HuH-7.5 (cell line): ENCODE measurements at places on chromosomes 1 and 21.
A peak's percentile ranks its signal among the peaks of the same experiment; 100 is the strongest.

DNA sequence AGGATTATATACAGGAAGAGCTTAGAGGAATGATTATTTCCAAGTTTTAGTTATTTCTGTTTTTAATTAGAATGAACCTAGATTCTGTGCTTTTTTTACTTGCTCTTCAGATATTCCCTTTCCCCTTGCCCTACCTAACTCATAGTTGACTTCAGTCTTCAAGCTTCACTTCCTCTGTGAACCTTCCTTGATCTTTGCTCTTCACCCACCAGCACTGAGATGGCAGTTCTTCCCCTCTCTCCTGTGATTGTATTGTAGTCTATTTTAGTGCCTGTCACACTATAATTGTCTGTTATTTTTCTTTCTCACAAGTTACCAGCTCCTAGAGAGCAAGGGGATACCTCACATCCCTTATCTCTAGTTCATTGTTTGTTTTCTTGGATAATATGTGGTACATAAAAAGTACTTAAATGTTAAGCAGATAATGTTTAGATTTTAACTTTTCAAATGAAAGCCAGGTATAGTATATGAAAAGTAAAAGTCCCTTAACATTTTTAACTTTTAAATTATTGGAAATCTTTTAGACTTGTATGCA, 33.2 kb downstream of the KCTD3 start:
- DNase-seq = no peak

DNA sequence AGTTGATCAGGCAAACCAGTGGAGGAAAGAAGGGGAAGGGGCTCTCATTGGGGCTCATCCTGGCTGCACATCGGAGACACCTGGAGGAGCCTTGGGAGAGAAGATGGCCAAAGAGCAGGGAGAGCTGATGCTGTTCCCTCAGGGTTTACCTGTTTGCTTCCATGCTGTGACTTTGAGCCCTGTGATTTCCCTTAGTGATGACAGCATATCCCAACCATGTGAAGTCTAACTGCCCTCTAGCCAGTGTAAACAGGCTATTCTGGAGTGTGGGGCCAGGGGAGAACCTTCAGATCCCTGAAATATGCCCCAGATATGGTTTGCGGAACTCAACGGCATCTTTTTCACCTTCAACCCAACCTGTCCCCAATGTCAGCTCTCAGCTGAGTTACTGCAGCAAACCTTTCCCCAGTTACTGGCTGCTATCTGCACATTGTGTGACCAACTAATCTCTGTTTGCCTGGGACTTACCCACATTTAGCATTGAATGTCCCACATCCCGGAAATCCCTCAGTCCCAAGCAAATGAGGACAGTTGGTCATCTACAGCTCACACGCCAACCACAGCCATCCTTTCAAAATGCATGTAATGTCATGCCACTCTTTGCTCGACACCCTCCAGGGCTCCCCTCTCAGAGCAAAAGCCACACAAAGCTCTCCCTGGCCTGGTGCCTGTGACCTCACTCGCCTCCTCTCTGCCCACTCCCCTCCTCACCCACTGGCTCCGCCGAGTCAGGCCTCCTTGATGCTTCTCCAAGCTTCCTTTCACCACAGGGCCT, 242.3 kb downstream of the KCNJ6 start:
- no peak for DNase-seq

DNA sequence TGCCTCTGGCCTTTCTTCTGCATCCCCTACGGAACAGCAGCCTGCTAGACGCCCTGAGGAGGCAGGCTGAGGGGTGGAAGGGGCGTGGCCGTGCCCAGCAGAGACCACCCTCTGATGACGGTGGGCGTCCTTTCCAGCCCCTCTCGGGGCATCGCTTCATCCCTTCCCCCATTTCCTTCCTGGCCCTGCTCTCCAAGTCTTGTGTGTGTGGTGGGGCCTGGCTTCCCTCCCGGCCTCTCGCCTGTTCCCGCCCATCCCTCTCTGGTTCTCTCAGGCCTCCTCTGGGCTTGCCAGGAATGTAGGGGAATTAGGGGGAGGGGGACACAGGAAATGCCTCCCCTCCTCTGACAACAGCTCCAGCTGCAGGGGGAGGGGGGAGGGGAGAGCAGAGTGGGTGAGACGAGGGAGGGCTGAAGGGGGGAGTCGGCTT, 51.1 kb downstream of the SKI start:
- peak; percentile 64 for DNase-seq

DNA sequence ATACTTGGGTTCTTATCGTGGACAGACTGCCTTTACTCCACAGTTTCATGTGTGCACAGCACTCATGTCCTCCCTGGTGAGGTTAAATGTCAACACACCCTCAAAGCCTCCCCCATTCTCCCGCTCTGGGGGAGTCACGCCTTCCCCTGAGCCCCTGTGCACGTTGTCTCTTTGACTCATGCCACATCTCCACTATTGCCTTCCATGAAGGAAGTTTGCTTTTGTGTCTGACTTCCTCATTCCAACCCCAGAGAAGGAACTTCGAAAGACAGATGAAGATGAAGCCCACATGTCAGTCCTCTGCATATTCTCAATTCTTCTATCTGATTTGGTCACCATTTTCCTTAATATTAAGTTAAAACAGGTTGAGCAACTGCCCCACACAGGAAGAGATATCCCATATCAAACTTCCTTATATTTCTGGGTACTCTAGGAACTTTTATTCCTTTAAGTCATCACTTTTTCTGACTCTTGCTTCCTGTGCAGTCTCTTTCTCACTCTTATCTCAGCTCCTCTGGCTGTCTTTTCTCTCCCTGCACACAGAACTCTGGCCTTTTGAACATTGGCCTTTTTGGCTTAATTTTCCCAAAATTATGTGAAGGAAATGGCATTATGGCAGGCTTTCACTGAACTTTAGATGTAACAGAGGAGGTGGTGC, 41.5 kb downstream of the C4BPA start:
- no peak for DNase-seq

DNA sequence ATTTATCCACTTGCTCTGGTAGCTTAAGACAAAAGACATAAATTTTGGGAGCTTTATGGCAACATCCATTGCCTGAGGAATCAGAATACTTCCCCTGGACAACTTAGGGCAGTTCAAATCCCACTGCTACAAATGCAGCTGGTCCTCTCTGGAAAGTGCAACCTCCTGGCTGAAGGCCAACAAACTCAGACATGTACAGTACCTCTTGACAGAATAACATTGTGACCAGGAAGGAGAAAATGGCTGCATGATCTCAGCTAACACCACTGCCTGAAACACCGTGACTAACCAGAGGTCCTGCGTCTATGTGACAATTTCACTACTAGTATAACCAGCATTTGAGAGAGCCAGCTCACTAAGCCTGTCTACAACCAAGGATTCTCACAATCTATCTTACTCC, 218.9 kb downstream of the CRB1 start:
- no peak for DNase-seq

DNA sequence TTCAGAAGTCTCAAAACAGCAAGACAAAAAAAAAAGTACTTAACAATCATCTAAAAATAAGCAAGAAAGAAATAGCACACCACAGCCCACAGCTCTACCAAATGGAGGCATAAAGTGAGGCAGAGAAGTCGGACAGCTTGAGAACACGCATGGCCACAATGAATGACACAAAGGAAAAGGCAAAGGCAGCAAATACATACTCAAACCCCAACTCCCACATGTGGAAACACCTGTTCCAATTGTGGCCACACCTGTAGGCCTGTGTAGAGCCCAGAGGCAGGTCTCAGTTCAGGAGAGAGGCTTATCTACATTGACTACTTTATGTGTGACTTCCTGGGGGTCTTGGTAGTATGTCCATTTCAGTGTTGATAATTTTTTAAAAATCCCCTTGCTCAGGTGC, 543.5 kb downstream of the LMO4 start:
- no peak for DNase-seq

GRCh38 chr1:152519851-152520250, 5.6 kb downstream of the CRCT1 start:
- no peak for DNase-seq

GRCh38 chr1:44644806-44645205, 29.5 kb downstream of the TMEM53 start:
- DNase-seq = no peak

DNA sequence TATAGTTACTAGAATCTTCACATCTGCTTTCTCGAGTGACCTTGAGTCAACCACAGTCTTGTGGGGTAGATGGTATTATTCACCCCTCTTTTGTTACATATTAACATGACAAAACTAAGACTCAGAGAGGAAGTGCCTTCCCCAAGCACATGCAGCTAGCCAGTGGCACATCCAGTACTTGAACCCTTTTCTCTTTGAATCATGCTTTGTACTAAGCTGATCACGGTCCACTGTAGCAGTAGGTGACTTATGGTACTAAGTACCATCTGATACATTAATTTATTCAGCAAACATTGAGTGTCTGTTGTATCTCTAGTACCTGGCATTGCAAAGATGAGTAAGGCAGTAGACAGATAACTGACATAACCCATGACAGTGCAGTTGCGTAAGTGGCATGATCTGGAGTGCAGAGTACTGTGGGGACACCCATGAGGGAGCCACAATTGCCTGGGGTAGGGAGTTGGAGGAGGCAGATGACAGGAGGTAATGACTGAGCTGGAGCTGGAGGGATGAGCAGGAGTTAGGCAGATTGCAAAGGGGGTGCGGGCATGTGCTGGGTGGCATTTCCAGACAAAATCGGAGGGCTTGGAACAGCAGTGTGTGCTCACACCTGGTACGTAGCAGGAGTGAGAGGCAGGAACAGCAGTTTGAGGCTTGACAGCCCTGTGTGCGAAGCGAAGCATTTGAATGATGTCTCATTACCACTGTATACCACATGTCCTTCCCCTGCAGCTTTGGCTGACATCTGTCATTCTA, 29.8 kb downstream of the UCK2 start:
- no peak for DNase-seq

GRCh38 chr1:1889847-1890505, 911 bp downstream of the GNB1 start:
- DNase-seq = peak; percentile 58

- no peak for DNase-seq
Measured at GRCh38 chr1:42921769-42922168, 36.9 kb downstream of the SLC2A1 start.

GRCh38 chr1:29267321-29268070, 31.2 kb downstream of the PTPRU start:
- DNase-seq = no peak

DNA sequence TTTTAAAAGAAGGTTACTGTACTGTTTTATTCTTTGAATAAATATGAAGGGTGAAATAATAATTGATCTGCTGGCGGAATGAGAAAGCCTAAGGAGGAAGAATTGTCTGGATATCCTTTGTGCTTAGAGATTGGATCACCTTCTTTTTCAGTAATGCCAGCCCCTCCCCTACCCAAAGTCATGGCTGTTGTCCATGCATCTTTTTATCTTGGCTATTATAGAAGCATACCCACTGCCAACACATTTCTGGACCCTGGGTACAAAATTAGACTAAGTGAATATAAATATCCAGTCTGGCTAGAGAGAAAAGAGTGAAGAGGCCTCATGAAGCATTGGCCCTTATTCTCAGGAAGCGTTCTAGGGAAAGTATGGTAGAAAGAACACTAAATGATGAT, 28.1 kb downstream of the AK4 start:
- no peak for DNase-seq

DNA sequence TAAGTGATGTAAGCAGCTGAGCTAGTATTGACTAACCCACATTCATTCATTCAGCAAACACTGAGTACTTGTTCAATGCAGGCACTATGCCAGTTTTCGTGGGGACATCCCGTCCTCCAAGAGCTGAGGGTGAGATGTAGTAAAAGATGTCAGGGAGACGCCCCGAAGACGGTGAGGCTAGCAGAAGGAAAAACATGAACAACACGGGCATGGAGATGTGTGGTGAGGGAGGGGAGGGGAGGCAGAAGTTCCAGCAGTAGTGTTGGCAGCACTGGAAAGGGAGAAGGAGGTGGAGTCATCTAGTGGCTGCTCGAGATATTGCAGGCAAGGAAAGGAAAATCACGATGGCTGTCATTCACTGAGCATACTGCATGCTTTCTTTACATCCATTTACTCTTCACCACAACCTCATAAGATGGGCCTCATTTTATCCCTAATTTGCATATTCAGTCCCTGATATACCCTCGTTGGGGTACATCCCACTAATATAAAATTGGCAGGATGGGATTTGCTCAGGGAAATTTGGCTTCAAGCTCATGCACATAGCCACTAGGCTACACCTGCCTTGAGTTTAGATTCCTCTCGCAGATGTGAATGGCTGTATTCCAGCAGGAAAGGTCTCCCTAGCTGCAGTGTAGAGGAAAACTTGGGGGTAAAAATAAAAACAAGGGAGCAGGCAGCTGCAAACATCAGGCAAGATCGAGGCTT, 14.5 kb downstream of the PDZK1IP1 start:
- DNase-seq = peak; percentile 77

DNA sequence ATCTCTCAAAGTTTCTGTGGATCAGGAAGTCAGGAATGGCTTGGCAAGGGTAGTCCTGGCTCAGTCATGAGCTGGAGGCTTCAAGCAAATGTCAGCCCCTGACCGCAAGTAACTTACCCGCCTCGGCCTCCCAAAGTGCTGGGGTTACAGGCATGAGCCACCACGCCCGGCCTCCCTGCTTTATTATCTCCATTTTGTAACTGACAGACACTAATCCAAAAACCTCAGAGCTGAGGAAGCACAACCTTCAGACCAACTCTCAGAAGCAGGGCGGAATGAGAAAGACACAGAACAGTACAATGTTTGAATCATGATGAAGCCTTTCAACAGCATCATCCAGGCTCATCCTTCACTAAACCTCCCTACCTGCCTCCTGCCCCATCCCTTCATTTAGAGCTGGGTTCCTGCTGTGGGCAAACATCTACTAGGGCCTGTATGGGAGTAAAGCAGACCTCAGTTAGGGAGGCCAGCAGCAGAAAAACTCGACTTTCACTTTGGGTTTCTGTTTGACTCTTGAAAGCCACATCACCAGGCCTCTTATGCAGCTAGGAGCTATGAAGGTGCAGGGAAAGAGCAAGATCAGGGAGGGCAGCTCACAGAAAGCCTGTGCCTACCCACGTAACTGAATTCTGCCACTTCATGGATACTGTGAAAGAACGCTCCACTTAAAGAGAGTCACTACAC, 84.4 kb upstream of the RAB4A start:
- no peak for DNase-seq

GRCh38 chr1:180310095-180310494, 80.0 kb downstream of the LHX4 start:
- no peak for DNase-seq

DNA sequence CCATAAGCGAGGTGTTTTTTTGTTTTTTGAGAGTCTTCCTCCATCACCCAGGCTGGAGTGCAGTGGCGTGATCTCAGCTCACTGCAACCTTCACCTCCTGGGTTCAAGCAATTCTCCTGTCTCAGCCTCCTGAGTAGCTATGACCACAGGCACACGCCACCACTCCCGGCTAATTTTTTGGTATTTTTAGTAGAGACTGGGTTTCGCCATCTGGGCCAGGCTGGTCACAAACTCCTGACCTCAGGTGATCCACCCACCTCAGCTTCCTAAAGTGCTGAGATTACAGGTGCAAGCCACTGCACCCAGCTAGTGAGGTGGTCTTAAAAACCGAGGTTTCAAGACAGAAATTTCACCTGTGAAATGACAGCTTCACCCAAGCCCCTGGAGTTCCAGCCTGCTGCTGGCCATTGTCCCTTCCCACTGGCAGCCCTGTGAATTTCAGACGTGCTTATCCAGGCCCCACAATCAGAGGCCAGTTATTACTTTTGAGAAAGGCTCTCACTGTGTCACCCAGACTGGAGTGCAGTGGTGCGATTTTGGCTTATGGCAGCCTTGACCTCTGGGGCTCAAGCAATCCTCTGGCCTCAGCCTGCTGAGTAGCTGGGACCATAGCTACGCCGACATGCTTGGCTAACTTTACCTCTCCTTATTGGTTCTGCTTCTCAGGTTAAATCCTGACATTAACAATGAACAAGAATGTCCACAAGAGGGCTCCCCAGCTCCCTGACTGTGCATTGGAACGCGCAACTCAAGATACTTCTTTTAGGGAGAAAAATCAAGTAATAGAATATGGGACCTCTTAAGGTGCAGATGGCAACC, 19.4 kb downstream of the ENO1 start:
- DNase-seq = no peak
